Smooth muscle cell of trachea (primary cell): ENCODE measurements at places on chromosomes 13 and 19. TPM values are rescaled to one million over a fixed set of nuclear protein-coding genes. Genes with fewer than 3 reads are reported as not detected.

The CYP2F1 gene
- not detected in 2 replicates for total RNA-seq

The CKM gene
- not detected in 2 replicates for total RNA-seq

The RNU6-9 gene
- not detected in 2 replicates for total RNA-seq

The ATP7B gene
- 0.87 and 2.0 TPM in 2 replicates for total RNA-seq

The PRR22 gene
- total RNA-seq: 0.44 and 0.50 TPM in 2 replicates

The SLAIN1 gene
- 0.15 and 0.17 TPM in 2 replicates for total RNA-seq

The ADAMTS10 gene
- total RNA-seq: 4.4 and 11.9 TPM in 2 replicates
